ENCODE measurements at places on chromosomes 5 and 9. TPM values are rescaled to one million over a fixed set of nuclear protein-coding genes. Genes with fewer than 3 reads are reported as not detected.

Gene B4GALT7
- 38.0 TPM for total RNA-seq

- DNase-seq: no peak
These were observed 289.2 kb downstream of the ZSWIM6 start for GRCh38 chr5:61621202-61621650.

Gene GABRA6
- not detected for total RNA-seq

GRCh38 chr5:36631620-36632362, 25.4 kb downstream of the SLC1A3 start:
- no peak for DNase-seq

Gene SPINK7
- total RNA-seq: not detected

DNA sequence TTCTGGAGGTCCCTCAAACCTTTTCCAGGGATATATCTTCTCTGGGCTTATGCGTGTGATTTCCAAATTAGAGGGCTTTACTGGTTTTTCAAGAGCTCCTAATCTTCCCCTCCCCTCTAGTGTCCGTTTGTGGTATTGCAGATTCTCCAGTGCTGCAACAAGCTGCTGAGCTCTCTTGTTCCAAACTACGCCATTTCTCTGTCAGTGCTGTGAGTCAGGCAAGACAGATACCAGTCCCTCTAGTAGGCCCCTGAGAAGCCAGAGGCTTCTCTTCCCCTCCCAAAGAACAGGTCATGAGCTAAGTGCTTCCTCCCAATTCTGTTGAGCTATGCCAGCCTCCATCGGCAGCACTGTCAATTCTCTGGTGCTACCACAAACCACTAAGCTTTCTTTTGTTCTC, 149.5 kb downstream of the FANCC start:
- no peak for DNase-seq

Gene IL31RA
- not detected for total RNA-seq

DNA sequence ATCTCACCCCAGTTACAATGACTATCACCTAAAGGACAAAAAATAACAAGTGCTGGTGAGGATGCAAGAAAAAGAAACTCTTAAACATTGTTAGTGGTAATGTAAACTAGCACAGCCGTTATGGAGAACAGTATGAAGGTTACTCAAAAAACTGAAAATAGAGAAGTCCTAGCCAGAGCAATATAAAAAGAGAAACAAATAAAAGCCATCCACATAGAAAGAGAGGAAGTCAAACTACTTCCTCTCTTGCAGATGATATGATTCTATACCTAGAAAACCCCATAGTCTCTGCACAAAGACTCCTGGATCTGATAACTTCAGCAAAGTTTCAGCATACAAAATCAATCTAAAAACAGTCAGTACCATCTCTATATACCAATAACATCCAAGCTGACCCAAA, 221.5 kb upstream of the FAM174A start:
- DNase-seq: no peak

Gene QRFP
- total RNA-seq: under 0.01 TPM

Gene OR1J2
- 0.27 TPM for total RNA-seq

- no peak for DNase-seq
These were observed 83.2 kb upstream of the ADRA1B start for GRCh38 chr5:159833088-159833487.

DNA sequence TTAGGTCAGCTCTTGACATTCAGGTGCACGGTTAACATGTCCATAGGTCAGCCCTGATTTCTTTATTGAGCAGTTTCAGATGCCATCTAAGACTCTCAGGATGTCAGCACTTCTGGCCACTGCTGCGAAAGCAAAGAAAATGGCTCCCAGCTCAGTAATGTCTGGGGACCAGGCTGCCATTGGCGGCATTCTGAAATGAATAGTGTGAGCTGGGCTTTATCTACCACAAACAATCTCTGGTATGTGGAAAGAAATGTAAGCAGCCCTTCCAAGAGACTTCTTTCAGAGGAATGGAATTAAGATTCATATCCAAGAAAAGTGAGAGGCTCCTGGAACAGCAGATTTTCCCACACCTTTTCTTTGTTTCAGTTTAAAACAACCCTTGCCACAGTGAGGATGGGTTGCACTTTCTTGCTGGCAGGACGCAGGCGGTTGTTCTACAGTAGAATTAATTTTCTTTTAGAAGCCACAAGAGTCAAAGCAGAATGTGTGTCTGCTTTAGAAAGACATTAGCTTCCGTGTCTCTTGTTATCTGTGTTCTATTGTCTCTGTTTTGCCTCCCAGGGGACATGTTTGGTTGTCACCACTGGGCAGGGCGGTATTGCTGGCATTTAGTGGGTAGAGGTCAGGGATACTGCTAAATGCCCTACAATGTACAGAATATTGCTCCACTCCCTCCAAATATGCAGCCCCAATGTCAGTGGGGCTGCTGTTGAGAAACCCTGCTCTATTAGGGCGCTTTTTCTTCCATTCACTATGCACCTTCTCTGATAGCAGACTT, 149.9 kb upstream of the ANKH start:
- DNase-seq: no peak

DNA sequence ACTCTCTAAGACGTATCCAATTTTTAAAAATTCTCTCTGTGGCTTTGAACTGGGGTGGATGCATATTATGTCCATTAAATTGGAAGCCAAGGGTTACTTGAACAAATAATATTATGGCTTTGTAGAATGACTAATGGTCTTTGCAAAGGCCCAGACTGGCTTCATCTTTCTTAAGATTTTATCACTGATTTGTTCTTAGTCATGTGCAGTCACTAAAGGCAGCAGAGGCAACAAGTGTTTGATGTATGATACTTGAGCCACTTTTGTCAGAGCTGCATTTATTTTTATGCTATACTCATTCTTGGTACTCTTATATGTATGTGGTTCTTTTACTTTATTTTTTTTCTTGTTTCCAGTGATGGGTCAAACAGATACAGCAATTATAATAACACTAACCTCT, 152.2 kb downstream of the NR2F1-AS1 start:
- DNase-seq: no peak

Gene PCDH12
- 0.54 TPM for total RNA-seq

- DNase-seq: no peak
These were observed 166.9 kb downstream of the TRIO start for GRCh38 chr5:14309878-14310531.

DNA sequence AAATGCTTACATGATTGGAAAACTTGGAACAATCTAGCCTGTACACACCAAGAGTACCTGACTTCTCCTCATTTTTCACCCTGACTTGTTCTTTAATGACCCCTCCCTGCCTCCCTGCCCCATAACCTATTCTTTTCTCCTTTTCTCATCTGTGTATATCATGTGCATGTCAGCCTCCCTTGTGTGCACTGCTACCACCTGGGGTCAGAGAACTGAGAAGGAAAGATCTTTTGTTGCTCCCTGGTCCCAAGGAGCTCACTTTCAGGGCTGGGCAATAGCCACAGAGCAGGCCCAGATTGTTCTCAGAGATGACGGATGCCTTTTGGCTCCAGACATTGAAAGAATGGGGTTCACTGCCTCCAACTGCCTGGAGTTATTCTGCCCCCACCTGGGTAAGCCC, 5.1 kb downstream of the MAP1B start:
- no peak for DNase-seq

Gene CCDC183
- 1.6 TPM for total RNA-seq

Gene CKMT2
- 0.27 TPM for total RNA-seq

Gene CAMLG
- 28.5 TPM for total RNA-seq

- DNase-seq: no peak
These were observed 12.9 kb upstream of the SLC34A1 start for GRCh38 chr5:177371120-177372033.

- no peak for DNase-seq
These were observed 87.3 kb upstream of the GRAMD2B start for GRCh38 chr5:126335886-126336285.

- no peak for DNase-seq
These were observed 88.4 kb upstream of the CCDC152 start for GRCh38 chr5:42668254-42668653.

DNA sequence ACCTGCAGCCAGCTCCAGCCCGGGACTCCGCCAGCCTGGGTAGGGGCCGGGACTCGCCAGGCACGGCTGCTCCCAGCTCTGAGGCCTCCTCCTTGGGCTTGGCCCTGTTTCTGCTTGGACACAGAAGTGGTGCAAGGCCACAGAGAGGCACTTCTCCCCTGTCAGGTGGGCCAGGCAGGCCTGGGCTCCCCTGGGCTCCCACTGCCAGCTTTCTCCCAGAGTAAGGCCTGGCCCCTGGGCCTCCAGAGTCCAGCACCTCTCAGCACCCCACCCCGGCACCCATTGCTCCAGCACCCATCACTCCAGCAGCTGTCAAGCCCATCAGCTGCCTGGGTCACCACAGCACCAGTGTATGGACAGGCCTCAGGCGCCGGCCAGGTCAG, 71.1 kb upstream of the LRRTM2 start:
- no peak for DNase-seq

GRCh38 chr9:89797255-89797654, 192.4 kb downstream of the GADD45G start:
- no peak for DNase-seq

Gene PCDHA3
- total RNA-seq: under 0.01 TPM

Gene MZB1
- total RNA-seq: 90.8 TPM

DNA sequence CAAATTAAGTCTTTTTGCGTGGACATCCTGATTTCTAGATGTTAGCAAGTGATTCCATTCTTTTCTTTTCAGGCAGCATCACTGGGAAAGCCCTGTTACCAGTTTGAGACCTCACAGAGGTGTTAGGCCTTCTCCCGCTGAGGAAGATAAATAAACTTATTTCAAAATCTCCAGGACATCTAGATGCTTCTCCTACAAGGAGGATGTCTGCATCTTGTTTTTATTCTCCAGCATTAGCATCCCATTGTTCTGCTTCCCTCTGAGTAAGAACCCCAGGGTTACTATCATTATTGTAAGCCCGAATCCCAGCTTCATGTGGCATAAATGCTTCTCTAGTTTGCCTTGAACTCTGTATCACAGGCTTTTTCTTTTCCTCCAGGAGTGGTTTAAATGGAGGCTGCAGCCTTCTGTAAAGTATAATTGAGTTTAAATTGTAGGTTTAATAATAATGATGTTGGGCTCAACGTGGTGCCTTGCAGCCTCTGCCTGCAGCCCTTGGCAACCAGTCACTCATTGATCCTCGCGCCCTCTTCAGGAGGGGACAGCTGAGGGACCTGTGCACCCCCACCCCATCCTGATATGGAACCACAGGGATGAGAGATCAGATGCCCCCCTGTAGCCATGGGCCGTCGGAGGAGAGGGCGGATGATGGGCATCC, 114.9 kb downstream of the PDZD2 start:
- DNase-seq: no peak

DNA sequence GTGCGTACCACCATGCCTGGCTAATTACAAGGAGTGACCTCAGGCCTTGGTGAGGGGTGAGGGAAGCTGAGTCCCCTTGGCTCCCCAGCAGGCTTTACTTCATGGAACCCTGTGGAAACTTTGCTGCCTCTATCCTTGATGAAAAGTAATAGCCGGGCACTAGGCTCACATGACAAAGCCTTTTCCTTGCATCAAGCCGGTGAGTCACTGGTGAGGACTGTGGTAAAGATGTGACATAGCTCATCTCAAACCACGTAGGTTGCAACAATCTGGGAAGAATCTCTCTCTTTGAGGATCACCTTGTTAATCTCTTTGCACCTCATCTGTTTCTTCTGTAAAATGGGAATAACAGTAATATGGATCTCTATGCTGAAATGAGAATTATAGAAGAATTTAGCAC, 116.3 kb upstream of the SLC25A48 start:
- no peak for DNase-seq

DNA sequence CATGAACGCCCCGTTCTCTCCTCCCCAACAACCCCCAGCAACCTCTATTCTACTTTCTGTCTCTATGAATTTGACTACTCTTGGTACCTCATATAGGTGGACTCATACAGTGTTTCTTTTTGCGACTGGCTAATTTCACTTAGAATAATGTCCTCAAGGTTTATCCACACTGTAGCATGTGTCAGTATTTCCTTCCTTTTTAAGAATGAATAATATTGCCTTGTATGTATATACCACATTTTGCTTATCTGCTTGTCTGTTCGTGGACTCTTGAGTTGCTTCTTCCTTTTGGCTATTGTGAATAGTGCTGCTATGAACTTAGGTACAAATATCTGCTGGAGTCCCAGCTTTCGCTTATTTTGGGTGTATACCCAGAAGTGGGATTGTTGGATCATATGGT, 42.7 kb downstream of the IQGAP2 start:
- peak; percentile 45 for DNase-seq

DNA sequence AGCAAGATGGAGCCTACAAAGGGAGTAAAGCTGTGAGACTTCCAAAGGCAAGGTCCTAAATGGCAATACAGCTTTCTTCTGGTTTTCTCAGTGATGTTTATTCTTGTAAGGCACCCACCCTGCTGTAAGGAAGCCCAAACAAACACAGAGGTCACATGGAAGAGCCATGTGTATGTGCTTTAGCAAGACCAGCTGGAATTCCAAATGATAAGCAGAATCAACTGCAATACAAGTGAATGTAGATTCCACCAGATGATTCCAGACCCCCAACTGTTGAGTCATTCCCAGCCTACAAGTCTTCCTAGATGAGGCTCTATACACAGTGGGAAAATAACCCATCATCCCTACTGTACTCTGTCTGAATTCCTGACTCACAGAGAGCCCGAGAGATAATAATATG, 122.8 kb downstream of the DEPDC1B start:
- no peak for DNase-seq

DNA sequence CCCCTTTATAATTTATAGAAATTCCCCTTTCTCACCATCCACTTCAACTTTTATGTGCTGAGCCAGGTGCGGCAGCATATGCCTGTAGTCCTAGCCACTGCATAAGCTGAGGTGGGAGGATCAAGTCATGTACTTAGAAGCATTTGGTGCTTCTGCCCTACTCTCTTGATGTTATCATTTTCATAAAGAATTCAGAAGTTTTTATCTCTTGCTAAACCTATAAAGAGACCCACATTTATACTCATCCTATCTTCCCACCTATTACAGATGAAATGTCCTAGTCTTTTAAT, 18.5 kb downstream of the HMMR start:
- DNase-seq: no peak
